ENCODE measurements at places on chromosomes 11 and 22.

- no peak for DNase-seq
Observed at GRCh38 chr11:6237761-6238302, 1.1 kb upstream of the CNGA4 start.

DNA sequence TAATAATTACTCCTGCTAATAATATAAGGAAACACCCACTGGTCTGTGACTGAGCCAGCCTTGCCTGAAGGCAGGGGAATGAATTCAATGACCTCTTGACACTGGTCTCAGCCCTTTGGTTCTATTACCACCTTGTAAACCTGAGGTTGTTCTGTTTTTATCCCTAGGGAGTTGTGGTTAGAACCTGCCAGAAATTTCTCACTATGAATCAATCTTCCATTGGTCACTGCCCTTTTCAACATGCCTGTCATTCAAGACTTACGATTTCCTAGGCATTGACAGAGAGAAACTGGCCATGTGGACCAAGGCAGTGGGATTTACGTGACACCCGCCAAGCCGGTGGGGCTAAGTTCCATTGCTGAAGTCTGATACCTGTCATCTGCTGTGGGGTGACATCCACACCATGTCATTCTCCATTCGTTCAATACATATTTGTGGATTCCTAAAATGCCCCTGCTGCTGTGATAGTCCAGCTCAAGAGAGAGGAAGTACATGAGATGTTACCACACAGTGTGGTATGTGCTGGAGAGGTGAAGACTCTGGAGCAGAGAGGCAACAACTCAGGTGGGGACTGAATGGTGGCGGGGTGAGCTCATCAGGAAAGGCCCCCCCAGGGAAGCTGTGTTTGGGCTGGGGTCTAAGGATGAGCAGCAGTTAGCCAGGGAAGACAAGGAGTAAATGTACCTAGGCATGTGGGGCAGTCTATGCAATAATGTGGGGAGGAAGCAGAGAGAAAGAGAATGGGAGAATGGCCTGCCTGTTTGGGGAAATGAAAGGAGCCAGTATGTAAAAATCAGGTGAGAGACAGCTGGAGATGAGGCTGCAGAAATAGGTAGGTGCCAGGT, 15.2 kb upstream of the EHF start:
- no peak for DNase-seq

DNA sequence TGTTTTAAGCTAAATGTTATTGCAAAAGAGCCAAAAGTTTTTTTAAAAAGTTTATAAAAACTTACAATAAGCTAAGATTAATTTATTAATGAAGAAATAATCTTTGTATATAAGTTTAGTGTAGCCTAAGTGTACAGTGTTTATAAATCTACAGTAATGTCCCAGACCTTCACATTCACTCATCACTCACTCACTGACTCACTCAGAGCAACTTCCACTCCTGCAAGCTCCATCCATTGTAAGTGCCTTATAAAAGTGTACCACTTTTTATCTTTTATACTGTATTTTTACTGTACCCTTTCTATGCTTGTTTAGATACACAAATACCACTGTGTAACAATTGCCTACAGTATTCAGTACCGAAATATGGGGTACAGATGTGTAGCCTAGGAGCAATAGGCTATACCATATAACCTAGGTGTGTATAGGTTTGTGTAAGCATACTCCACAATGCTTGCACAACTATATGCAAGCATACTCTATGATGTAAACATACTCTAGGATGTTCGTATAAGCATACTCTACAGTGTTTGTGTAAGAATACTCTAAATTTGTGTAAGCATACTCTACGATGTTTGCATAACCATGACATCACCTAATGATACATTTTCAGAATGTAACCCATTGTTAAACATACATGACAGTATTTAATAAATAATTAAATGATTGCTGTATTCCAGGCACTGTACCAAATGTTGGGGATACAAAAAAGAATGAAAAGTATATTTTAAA, 953.0 kb downstream of the KCNA4 start:
- peak; percentile 4 for DNase-seq

DNA sequence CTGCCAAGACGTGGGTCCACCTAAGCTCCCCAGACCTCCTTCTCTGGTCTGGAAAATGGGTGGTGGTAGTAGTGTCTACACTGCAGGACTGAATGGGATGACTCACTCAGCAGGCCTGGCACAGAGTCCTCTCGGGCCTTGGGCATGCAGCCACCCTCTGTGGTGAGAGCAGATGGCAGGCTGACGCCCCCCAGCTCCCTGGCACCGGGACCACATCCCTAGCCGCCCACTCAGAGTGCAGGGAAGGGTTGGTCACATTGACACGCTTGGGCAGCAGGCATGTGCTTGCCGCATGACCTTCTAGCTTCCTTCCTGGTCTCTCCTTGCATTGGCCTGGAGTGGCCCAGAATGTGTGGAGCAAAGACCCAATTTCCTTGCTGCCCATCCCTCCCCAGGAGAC, 30.7 kb upstream of the PRODH start:
- no peak for DNase-seq

DNA sequence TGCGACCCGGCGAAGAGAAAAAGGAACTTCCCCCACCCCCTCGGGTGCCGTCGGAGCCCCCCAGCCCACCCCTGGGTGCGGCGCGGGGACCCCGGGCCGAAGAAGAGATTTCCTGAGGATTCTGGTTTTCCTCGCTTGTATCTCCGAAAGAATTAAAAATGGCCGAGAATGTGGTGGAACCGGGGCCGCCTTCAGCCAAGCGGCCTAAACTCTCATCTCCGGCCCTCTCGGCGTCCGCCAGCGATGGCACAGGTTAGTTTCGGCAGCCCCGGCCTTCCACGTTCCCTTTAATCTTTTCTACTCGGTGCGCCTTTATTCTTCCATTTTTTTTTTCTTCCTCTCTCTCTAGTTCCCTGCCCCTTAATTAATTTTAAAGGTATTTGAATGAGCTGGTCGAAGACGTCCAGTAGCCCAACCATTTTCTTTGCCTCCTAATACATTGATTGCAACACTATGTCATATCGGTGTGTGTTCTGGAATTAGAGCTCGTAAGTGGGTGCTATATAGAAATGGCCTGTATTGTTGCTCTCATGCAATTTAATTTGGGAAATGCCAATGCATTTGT, 537 bp downstream of the EP300 start:
- DNase-seq = peak; percentile 45

DNA sequence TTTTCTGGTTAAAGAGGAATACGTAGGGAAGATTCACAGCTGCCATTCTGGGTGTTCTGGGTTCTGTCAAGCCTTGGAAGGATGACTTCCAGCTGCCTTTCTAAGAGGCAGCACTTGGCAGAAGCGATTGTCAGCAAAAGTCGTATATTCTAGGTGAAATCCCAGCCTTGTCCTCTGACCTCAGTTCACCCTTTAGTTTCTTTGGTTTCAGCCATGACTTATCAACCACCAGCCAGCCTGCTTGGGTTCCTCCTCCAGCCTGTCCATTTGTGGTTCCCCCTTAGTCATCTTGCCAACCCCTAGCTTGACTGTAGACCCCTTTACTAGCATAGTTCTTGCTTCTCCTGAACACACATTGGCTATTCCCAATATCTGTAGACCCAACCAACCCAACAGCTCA, 102.3 kb upstream of the CD44 start:
- DNase-seq = no peak

DNA sequence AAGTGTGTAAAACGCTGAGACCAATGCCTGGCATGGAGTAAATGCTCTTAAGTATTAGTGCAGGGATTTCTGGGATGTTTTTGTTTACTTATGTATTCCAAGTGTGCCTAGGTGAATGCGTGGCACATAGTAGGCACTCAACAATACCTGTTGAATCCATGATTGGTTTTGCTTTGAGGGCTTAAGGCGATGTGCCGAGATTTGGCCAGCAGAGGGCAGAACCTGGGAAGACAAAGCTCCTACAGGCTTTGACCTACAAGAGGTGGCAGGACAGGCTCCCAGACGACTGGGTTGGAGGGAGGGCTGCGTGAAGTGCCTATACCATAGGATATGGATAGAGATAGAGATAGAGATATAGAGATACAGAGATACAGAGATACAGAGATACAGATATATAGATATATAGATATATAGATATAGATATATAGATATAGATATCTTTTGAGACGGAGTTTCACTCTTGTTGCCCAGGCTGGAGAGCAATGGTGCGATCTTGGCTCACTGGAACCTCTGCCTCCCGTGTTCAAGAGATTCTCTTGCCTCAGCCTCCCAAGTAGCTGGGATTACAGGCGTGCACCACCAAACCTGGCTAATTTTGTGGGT, 13.9 kb downstream of the KCNE3 start:
- DNase-seq = peak; percentile 66

- DNase-seq = peak; percentile 4
Observed at GRCh38 chr11:105456950-105457349, 152.9 kb upstream of the GRIA4 start.

- no peak for DNase-seq
Observed at GRCh38 chr11:115611343-115611742, 107.1 kb upstream of the CADM1 start.

DNA sequence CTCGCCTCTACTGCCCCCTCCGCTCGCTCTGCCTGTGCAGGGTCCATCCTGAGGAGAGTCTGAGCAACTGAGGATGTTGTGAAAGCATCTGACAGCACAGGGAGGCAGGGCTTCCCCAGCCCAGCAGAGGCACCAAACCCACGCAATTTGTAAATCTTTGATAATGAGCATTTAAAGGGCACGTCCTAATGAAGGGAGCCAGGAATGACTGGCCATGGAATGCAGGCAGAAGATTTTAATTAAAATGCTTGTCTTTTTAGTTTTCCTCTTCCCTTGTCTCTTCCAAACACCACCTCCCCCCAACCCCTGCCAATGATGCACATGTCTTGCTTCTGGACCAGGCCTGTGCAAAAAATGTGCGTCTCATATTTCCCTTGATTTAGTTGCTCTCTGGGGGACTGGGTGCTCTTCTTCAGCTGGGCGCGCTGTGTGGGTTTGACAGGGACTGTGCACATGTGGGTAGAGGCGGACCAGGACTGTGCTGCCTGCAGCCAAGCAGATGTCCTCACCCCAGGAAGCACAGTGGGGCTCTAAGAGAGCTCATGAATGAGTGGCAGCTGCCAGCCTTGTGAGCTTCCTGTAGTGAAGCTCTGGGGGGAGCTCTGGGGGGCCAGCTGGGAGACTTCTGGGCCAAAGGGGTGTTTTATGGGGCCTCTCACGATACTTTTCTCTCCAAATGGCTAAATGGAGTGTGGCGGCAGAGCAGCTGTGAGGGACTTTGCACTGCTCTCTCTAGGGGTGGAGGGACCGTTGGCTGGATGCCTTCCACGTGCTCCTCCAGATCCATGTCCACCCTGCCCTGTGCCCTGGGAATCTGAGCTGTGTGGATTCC, 273.5 kb downstream of the ST3GAL4 start:
- DNase-seq = peak; percentile 98

GRCh38 chr11:66728693-66729385, at the start of gene SPTBN2:
TSS of gene SPTBN2 (minus strand) at chr11:66729216. CDS start at chr11:66721240, 7,976 bp downstream.
- no peak for DNase-seq

- DNase-seq = peak; percentile 28
Observed at GRCh38 chr22:45600790-45601730, 70.6 kb upstream of the ATXN10 start.

- DNase-seq = no peak
Observed at GRCh38 chr11:71418643-71419042, 29.6 kb downstream of the DHCR7 start.

GRCh38 chr11:133576351-133576750, 44.0 kb upstream of the OPCML start:
- DNase-seq = no peak

DNA sequence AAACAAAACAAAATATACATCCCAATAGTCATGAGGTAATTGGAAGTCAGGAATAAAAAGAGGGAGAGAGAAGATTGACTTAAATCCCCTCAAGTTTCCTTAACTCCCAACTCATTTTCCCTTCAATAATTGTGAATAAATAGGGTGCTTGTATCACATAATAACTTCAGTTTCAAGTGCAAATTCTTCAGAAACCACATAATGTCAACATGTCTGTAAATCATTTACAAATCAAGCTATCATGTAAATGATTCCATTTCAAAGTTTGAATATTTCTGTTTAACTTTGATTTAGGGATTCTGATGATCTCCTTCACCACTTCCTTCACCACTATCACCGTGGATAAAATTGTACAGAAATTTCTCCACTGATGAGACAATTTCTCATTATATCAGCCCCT, 23.2 kb downstream of the CASP5 start:
- peak; percentile 11 for DNase-seq

DNA sequence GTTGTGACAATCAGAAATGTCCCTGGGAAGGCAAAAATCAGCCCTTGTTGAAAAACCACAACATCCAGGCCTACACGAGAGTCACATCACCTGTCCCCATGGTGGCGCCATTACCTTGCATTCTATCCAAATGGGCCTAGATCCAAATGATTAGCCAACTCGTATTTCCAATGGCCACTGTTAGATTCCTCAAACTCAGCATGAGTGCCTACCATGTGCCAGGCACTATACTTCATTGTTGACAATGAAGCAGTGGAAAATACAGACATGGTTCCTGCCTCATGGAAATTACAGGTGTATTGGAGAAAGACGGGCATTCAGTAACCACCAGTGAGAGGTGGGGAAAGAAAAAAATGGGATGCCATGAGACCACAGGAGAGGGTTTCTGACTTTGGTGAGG, 29.8 kb upstream of the CREB3L1 start:
- peak; percentile 26 for DNase-seq

DNA sequence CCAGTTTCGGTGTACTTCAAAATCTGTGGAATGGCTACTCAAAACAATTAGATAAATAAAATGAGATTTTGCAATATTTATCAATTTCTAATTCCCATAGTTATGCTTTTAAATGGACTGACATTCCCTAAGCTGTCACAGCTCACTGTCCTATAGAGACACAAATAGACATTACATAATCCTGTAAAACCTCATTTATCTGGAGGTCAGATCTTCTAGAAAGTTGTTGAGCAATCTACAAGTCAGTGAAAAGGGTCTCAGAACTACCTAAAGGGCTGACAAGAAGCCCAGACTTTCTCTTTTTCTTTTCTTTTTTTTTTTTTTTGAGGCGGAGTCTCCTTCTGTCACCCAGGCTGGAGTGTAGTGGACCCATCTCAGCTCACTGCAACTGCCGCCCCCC, 12.0 kb downstream of the ALG8 start:
- DNase-seq = peak; percentile 7

DNA sequence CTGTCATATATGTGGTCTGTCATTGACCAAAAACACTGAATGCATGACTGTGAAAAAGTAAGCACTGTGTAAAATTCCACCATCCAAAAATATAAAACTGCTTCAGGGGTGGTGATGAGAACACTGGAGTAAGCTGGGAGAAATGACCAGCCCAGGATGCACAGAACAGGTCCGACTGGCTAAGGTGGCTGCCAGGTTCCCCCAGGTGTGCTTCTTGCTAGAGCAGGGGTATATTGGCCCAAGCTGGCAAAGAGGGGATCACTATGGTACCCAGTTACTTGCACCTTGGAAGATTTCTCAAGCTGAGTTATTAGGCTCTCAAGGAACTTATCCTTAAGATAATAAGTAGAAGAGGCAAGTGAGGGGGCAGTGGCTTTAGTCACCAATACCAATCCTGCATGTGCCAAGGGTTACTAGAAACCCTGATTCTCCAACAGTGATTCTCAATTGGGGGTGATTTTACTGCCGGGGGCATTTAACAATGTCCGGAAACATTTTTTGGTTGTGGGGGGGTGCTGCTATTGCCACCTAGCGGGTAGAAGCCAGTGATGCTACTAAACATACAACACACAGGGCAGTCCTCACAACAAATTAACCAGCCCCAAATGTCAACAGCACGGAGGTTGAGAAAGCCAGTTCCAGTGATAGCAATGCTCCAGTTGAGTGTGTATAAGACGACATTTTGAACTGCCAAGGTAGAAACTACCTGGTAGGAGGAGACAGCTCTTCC, 15.7 kb downstream of the SNU13 start:
- DNase-seq = peak; percentile 46

GRCh38 chr22:39600491-39601179, 30.1 kb downstream of the CACNA1I start:
- no peak for DNase-seq
